ENCODE measurements at places on chromosomes 1 and 21.

DNA sequence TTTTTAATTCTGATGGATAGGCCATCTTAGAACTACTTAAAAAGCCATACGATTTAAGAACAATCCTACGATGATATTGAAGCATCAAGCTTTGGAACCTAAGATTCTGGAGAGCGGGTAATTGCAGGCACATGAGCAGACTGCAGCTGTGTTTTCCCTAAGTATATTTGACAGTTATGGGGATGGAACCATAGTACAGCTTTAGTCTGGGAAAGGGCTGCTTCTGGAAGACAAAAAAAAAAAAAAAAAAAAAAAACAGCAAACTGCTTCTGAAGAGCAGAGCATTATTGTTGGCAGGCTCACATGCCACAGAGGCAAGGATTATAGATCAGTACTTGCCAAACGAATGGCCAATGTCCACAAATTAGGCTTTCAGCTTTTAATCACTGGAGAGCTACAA lies 1618.7 kb downstream of the AMY1C start:
- DNase-seq: no peak

DNA sequence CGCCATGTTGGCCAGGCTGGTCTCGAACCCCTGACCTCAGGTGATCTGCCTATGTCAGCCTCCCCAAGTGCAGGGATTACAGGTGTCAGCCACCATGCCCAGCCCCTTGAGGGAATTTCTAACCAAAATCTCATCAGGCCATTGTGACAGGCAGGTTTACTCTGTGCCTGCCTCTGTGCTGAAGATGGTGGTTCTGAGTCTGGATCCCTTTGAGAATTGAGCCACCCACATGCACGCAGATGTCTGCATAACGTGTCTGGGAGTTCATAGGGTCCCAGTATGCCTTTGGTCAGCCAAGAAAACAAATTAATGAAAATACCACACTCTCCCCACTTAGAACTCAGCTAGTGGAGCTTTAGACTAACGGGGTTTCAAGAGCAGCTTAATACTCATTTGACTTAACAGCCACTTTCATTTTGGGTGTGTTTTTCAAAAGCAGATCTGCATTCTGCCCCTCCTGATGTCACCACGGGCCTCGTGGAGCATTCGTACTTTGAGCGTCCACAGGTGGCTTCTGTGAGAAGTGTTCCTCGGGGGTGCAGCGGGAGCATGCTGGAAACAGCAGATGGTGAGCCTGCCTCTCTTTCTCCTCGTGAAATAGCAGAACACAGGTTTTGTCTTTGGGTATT lies 45.3 kb downstream of the DIP2A start:
- no peak for DNase-seq

DNA sequence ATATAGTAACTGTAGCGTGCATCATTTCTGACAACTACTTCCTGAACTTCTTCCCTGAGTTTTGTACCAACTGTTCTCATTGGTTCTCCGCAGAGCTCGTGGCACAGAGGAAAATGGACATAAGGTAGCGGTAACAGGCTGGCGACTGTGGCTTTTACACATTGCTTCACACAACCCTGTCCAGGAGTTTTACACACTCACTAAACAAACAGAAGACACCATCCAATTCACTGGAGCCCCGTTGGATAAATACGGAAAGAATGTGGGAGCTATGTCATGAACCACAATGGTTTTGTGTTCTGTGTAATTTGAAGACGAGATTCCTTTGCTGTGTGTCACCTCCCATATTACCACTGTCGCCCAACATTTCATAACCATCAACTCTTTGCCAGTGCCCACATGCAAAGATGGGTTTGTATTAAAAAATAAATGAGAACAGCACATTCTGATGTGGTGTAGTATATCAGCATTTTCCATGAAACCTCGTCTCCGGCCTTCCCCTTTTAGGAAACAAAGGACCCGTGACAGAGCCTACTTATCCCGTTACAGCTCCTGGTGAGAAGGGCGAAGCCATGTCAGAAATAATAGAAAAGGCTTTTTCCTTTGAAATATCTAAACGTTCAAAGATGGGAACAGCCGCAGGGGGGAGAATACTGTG lies 47.4 kb upstream of the ENAH start:
- no peak for DNase-seq

DNA sequence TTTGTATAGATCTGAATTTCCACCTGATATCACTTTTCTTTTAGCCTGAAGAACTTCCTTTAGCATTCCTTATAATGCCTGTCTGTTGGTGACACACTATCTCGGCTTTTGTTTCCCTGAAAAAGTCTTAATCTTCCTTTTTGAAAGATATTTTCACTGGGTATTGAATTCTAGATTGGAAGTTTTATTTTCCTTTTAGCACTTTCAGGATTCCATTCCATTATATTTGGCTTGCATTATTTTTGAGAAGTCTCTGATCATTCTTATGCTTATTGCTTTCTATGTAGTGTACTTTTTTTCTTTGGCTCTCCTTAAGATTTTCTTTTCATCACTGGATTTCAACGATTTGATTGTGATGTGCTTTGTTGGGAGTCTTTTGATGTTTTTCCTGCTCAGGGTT lies 510.7 kb downstream of the RWDD3 start:
- no peak for DNase-seq

GRCh38 chr21:39106881-39107462 lies 76.3 kb downstream of the PSMG1 start:
- no peak for DNase-seq

- no peak for DNase-seq
Measured at GRCh38 chr1:236837897-236838296, 42.8 kb downstream of the MTR start.

- peak; percentile 86 for DNase-seq
Measured at GRCh38 chr1:116498789-116499628, 71.8 kb downstream of the CD58 start.

GRCh38 chr21:34534522-34534921 lies 22.5 kb upstream of the KCNE1 start:
- no peak for DNase-seq

DNA sequence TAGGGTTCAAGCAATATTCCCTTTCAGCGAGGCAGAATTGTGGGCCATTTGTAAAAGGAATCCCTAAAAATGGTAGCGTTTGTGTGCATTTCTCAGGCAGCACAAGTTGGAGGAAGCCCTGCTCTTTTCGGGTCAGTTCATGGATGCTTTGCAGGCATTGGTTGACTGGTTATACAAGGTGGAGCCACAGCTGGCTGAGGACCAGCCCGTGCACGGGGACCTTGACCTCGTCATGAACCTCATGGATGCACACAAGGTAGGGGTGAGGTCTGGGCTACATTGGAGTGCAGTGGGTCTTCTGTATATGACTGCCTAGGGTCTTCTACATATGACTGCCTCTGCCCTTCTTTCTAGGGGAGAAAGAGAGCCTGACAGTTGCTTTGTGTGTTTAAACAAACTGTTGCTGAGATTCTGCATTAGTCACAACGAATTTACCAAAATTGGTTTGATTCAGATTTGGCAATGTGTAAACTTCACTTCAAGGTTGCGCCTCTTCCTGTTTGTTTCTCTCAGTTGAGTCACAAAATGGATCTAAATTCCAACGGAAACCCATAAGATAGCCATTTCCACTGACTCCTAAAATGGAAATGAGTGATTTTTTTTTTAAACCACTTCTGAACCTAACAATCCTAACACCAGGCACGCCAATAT lies 40.4 kb upstream of the BMP8A start:
- DNase-seq: no peak

DNA sequence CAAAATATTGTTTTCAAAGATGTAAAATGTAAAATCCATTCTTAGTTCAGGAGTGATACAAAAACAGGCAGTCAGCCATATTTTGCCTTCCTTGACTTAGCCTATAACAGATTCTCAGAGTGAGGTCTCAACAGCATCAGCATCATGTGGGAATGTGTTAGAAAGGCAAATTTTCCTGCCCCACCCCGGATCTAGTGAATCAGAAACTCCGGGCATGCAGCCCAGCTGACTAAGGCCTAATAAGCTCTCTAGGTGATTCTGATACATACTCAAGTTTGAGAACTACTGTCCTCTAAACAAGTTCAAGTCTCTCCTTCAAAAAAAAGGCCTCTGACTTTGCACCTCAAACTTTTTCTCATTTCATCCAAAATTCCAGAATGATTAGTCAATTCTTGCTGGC lies 46.9 kb upstream of the PRRC2C start:
- DNase-seq: no peak

GRCh38 chr1:31027693-31028526 lies 37.6 kb downstream of the PUM1 start:
- no peak for DNase-seq

GRCh38 chr1:206029484-206029883 lies 5.8 kb upstream of the CTSE start:
- DNase-seq: no peak

DNA sequence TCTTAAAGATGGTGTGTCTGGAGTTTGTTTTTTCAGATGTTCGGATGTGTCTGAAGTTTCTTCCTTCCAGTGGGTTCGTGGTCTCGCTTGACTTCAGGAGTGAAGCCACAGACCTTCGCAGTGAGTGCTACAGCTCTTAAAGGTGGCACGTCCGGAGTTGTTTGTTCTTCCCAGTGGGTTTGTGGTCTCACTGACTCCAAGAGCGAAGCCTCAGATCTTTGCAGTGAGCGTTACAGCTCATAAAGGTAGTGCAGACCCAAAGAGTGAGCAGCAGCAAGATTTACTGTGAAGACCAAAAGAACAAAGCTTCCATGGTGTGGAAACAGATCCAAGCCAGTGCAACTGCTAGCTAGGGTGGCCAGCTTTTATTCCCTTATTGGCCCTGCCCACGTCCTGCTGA lies 1430.4 kb upstream of the B3GALT2 start:
- no peak for DNase-seq

All from NCI-H1694 (cell line).